ENCODE measurements at places on chromosomes 12 and 14. TPM values are rescaled to one million over a fixed set of nuclear protein-coding genes. Genes with fewer than 3 reads are reported as not detected.
A peak's percentile ranks its signal among the peaks of the same experiment; 100 is the strongest.

GRCh38 chr12:13101821-13102375 lies 1.6 kb downstream of the GSG1 start:
- no peaks in the 10 kb centered on the region for H3K36me3 ChIP-seq
- peak overlapping the region; percentile 92 for H3K4me3 ChIP-seq
- peaks cover 40% of the 10 kb centered on the region for H3K4me1 ChIP-seq
- H3K27me3 ChIP-seq, result no peaks in the 10 kb centered on the region

POU6F1 gene
- 2.6 TPM for total RNA-seq

DNA sequence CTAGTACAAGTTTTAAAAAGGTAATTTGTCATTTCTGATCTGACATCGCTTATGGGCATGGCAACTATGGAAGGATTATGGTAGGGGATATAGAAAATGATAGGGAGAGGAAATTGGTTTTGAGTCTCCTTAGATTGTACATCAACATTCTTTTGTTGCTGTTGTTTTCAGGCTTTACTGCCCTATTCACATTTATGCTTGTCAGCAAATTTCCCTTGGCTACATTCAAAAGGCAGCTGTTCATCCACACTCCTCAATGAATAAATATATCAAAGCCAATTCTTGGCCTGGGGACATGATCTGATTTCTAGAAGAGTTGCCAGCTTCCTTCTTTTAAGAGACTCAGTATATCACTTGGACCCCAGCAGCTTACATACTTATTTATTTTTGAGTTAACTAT lies 283.4 kb downstream of the CEP128 start:
- H3K36me3 ChIP-seq, result no peaks in the 10 kb centered on the region
- no peaks in the 10 kb centered on the region for H3K27me3 ChIP-seq
- no peak overlapping the region for H3K4me3 ChIP-seq
- no peak overlapping the region for H3K27ac ChIP-seq
- no peaks in the 10 kb centered on the region for H3K4me1 ChIP-seq

WIF1 gene
- total RNA-seq, result 3.1 TPM

- peak; percentile 16 for DNase-seq
- H3K27ac ChIP-seq, result no peak overlapping the region
- H3K36me3 ChIP-seq, result peaks cover 5% of the 10 kb centered on the region
- no peaks in the 10 kb centered on the region for H3K4me1 ChIP-seq
- no peaks in the 10 kb centered on the region for H3K27me3 ChIP-seq
- no peak overlapping the region for H3K4me3 ChIP-seq
Observed at GRCh38 chr14:79256380-79256779, 954.9 kb downstream of the DIO2 start.

SLC10A1 gene
- total RNA-seq, result not detected

SMAGP gene
- 8.2 TPM for total RNA-seq

GRCh38 chr14:72830356-72830755 lies 63.5 kb downstream of the DPF3 start:
- H3K27me3 ChIP-seq, result no peaks in the 10 kb centered on the region
- no peaks in the 10 kb centered on the region for H3K36me3 ChIP-seq
- H3K4me3 ChIP-seq, result no peak overlapping the region
- H3K4me1 ChIP-seq, result peaks cover 6% of the 10 kb centered on the region

OR10P1 gene
- total RNA-seq, result not detected

DNA sequence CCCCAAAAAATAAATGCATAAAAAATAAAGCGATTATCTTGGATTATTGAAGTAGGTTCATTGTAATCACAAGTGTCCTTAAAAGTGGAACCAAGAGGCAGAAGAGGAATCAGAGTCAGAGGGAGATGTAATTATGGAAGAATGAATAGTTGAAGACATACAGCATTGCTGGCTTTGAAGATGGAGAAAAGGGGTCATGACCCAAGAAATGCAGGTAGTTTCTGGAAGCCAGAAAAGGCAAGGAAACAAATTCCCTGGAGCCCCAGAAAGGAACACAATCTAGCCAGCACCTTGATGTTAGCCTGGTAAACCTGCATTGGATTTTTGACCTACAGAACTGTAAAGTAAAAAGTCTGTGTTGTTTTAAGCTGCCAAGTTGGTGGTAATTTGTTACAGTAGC lies 57.5 kb upstream of the PTGR2 start:
- H3K27ac ChIP-seq, result no peak overlapping the region
- peaks cover 20% of the 10 kb centered on the region for H3K27me3 ChIP-seq
- H3K4me1 ChIP-seq, result no peaks in the 10 kb centered on the region
- no peak for DNase-seq

ADCY4 gene
- total RNA-seq, result 1.5 TPM

DNA sequence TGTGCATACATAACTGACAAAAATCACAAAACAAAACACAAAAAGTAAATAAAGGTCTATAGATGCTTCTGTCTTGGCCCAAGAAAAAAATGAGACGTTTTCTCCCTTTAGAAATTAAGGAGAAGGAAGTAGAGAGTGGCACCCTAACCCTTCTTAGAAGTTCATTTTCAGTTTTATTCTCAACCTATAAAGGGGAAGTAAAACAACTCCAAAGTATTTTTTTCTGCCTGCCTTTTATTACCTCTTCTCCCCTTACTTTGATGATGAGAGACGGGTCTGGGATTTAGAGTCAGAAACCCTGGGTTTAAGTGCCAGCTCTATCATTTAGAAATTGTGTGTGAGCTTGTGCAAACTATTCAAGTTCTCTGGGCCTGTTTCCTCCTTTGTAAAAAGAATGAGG lies 2.8 kb downstream of the PRIM1 start:
- peak overlapping the region; percentile 26 for H3K27ac ChIP-seq
- H3K4me1 ChIP-seq, result peaks cover 7% of the 10 kb centered on the region
- H3K27me3 ChIP-seq, result no peaks in the 10 kb centered on the region
- DNase-seq, result no peak

DNA sequence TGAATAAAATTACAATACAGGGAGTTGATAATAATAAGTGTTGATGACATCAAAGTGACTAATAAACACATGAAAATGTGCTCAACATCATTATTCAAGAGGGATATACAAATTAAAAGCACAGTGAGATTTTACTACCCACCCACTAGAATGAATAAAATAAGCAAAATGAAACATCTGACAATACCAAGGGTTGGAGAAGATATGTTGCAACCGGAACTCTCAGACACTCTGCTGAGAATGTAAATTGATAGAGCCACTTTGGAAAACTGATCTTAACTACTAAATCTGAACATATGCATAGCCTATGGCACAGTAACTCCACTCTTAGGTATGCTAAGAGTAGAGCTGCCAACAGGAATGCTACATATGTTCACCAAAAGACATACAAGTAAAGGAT lies 44.0 kb upstream of the CEP83 start:
- H3K27ac ChIP-seq, result no peak overlapping the region
- H3K27me3 ChIP-seq, result no peaks in the 10 kb centered on the region
- H3K36me3 ChIP-seq, result no peaks in the 10 kb centered on the region
- no peaks in the 10 kb centered on the region for H3K4me1 ChIP-seq

DNA sequence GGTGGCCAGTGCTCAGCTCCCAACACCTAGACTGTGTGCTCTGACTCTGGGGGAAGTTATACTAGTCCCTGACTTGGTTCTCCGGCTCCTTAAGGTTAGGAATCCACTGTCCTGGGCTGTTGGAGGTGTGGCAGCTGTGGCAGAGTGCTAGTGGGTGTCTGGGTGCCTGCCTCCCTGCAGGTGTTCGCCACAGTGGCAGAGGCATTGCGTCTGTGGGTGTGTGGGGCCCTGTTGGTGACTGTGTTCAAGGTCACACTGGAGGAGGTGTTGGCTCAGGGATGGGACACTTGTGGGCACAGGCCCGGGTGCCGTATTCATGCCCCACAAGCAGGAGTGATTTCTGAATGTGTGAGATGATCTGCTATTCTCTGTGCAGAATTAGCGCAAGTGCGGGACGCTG lies 467.4 kb downstream of the TMEM121 start:
- H3K4me3 ChIP-seq, result no peak overlapping the region
- no peaks in the 10 kb centered on the region for H3K4me1 ChIP-seq
- H3K36me3 ChIP-seq, result no peaks in the 10 kb centered on the region

MMP19 gene
- 0.08 TPM for total RNA-seq

DNA sequence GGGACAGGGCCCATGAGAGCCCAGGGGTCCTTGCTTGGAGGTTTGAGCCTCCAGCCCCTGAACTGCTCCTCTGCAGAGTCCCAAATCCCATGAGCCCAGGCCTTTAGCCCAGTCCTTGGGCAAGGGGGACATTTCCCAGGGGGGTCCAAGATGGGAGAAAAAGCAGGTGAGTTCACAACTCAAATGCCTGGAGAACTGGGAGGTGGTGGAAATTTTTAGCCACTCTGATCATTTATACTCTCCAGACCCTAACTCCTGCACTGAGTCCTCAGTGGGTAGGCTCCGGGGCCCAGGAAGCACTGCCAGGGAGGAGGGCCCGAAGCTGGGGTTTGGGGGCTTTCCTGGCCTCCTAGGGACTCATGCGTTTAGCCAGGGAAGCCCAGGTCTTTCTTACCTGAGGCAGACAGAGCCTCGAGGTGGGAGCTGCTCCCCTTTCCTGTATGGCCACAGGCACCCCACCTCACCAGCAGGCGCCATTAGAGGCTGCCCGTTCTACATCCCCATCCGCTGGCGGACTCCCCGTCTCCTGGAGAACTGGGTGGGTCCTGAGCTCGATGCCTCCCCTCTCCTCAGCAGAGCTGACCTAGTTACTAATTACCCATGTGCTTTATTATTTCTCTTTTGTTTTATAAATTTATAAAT lies 998 bp downstream of the HNF1A start:
- H3K4me3 ChIP-seq, result no peak overlapping the region
- H3K27me3 ChIP-seq, result no peaks in the 10 kb centered on the region
- H3K27ac ChIP-seq, result no peak overlapping the region
- DNase-seq, result no peak

DNA sequence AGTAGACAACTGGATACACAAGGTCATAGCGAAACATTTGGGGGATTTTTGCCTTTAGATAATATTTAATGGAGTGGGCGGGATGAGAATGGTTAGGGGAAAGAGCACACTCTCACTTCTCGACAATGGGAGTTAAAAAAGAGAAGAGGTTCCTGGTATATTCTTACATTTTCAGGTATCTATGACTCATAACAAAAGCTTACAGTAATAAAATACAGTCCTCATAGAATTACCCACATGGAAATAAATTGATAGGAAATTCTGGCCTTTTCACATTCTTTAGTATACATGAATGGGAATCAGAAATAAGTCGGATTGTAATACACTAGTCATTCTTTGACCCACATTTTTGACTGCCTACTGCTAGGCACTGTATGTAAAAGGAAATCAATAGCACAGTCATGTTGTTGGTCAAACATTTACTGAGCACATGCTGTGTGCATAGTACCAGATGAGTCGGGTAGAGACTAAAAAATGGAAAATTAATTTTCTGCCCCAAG lies 8.2 kb upstream of the CRADD start:
- no peaks in the 10 kb centered on the region for H3K27me3 ChIP-seq
- no peak overlapping the region for H3K27ac ChIP-seq
- H3K4me1 ChIP-seq, result no peaks in the 10 kb centered on the region
- H3K4me3 ChIP-seq, result no peak overlapping the region

ACSM4 gene
- not detected for total RNA-seq

DNA sequence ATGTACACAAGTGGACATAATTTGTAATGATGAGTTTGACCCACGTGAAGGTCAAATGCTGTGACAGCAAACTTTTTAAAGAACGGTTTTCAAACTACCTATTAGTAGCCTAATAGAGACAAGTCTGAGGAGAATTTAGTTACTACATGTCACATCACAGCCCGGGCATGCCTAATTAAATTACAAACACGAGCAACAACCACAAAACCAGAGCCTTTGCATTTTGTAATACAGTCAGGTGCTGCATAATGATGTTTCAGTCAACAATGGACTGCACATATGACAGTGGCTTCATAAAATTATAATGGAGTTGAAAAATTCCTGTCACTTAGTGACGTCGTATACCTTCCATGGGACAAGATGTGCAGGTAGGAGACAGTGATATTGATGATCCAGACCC lies 274.5 kb downstream of the DACT1 start:
- H3K4me3 ChIP-seq, result no peak overlapping the region
- no peak for DNase-seq
- no peaks in the 10 kb centered on the region for H3K4me1 ChIP-seq
- no peaks in the 10 kb centered on the region for H3K27me3 ChIP-seq
- H3K36me3 ChIP-seq, result no peaks in the 10 kb centered on the region

GRCh38 chr14:61280526-61281185 lies 482 bp downstream of the TMEM30B start:
- DNase-seq, result peak; percentile 70
- peaks cover 13% of the 10 kb centered on the region for H3K4me1 ChIP-seq
- no peak overlapping the region for H3K27ac ChIP-seq
- no peaks in the 10 kb centered on the region for H3K36me3 ChIP-seq

DNA sequence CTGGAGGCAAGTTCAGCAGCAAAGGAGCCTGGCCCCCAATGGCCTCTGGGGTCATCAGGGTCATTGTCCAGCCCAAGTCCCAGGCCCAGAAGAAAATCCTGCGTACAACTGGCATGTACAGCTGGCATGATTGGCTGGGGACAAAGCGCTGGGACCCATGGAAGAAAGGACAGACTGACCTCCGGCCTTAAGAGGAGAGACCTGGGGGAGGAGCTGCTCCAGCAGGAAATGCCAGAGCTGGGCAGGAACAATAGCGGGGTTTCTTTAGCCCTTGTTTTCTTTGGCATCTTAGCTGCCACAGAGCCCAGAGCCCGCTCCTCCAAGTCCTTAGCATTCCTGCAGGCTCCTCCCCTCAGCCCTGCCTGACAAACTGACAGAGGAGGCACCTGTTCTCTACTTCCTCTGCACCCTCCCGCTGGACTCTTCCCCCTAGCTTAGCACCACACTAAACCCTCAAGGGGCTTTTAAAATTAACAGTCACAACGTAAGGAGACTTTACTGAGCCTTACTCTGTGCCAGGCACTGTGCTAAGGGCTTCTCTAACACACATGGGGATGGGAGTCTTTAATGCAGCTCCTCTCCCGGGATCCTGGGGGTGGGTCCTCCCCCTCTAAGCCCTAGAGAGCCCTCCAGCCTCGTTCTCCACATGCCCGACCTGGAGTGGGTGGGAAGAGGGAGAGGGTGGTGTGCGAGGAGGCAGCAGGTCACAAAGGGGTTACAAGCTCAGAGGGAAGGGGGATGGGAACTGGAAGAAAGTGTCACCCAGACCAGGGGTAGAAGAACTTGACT lies 1.8 kb upstream of the AQP5 start:
- H3K36me3 ChIP-seq, result no peaks in the 10 kb centered on the region
- no peak overlapping the region for H3K27ac ChIP-seq
- DNase-seq, result peak; percentile 94
- peaks cover 31% of the 10 kb centered on the region for H3K4me1 ChIP-seq

- H3K27ac ChIP-seq, result no peak overlapping the region
- no peaks in the 10 kb centered on the region for H3K27me3 ChIP-seq
- no peak for DNase-seq
- H3K36me3 ChIP-seq, result no peaks in the 10 kb centered on the region
- H3K4me1 ChIP-seq, result peaks cover 29% of the 10 kb centered on the region
Observed at GRCh38 chr12:64680235-64680634, 69.9 kb downstream of the RASSF3 start.

GRCh38 chr14:39050389-39050788 lies 52.6 kb downstream of the SEC23A start:
- no peaks in the 10 kb centered on the region for H3K4me1 ChIP-seq
- no peaks in the 10 kb centered on the region for H3K27me3 ChIP-seq
- H3K27ac ChIP-seq, result no peak overlapping the region
- H3K36me3 ChIP-seq, result peaks cover 41% of the 10 kb centered on the region
- DNase-seq, result no peak
- H3K4me3 ChIP-seq, result no peak overlapping the region
